Stimulated activated CD8-positive, alpha-beta memory T cell treated with anti-CD3 and anti-CD28 coated beads, Interleukin-4, amount 100 ng/mL, for 4 hours (primary cell): ENCODE measurements at places on chromosomes 5 and 9.

DNA sequence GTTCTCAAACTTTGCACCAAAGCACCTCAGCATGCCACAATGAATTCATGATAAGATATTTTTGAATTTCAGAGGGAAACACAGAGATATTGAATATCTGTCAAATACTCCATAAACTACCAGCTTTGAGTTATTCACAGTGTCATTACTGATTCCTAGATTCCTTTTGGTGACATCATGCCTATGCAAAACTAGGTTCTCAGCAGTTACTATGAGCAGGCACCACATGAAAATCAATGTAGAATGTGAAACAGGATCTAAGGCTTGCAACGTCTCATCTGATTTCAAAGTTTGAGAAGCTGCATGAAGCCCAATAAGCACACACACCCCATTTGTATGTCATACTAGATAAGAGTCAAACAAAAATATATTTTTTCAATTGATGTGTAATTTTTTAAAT lies 426.5 kb downstream of the NR2F1-AS1 start:
- no peak for DNase-seq

DNA sequence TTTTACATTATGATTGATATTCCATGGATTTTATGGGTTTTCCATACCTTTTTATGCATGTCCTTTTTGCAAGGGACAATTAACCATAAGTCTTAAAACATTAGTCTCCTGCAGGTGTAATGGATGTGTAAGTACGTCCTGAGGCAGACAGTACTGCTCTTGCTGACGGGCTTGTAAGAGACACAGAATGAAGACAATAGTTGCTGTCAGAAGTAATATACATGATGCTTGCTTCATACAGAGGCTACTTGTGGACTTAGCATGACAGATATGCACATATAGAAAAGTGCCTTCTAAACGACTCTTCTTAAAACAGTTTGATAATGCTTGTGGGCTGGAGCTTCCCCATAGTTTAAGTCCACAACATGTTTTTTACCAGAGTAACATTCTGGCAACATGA lies 182.7 kb downstream of the SPATA31D1 start:
- DNase-seq = no peak

DNA sequence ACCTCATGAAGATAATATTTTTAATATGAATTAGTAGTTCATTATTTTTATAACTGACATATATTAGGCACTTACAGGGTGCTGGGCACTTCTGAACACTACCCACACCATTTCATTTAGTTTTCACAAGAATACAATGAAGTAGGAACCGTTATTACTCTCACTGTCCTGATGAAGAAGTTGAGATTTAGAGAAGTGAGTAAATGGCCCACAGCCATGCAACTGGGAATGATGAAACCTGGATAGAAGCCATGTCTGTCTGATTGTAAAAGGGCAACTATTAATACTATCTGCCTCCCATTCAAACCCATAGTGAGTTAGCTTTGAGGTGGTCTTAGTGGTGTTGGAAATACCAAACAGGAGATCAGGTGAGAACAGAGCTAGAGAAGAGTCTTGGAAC lies 29.6 kb upstream of the OTULINL start:
- DNase-seq = no peak

- DNase-seq = no peak
Measured at GRCh38 chr5:11385901-11386293, 518.3 kb downstream of the CTNND2 start.

- DNase-seq = no peak
Measured at GRCh38 chr9:123631862-123632261, 275.9 kb downstream of the CRB2 start.

DNA sequence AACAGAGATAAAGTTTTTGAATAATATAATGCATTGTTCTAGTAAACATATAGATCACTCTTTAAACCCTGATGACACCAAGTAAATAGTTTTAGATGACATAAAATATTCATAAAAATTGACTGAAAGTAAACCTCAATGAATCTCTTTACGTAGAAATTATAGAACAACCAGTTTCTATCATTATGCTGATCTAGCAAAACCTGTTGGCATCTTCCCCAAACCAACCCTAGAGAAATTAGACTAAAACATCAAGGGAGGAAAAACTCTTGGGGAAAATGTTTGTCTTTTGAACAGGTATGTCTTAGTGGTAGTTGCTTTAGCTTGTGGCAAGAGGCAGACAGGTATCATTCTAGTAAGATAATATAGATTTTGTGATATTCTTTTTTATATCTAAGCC lies 747.0 kb upstream of the CDH6 start:
- DNase-seq = no peak

- no peak for DNase-seq
Measured at GRCh38 chr9:20592673-20593072, 29.6 kb downstream of the MLLT3 start.

DNA sequence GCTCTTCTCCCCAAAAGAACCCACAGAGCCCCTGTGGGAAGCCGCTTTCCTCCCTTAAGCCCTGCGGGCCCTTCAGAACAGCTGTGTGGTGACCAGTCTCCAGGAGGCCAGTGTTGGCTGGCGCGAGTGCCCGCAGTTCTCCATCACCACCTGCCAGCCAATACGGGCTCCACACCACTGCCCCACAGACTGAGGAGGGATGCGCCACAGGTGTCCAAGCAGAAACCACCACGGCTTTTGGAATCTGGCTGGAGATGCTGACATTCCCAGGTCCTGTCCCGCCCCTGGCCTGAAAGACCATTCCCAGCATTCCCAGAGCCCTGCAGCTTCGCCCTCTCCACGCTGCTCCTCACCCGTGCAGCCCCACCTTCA lies 12.8 kb downstream of the CCNI2 start:
- no peak for DNase-seq

GRCh38 chr5:93278896-93279295 lies 302.1 kb downstream of the NR2F1-AS1 start:
- no peak for DNase-seq

DNA sequence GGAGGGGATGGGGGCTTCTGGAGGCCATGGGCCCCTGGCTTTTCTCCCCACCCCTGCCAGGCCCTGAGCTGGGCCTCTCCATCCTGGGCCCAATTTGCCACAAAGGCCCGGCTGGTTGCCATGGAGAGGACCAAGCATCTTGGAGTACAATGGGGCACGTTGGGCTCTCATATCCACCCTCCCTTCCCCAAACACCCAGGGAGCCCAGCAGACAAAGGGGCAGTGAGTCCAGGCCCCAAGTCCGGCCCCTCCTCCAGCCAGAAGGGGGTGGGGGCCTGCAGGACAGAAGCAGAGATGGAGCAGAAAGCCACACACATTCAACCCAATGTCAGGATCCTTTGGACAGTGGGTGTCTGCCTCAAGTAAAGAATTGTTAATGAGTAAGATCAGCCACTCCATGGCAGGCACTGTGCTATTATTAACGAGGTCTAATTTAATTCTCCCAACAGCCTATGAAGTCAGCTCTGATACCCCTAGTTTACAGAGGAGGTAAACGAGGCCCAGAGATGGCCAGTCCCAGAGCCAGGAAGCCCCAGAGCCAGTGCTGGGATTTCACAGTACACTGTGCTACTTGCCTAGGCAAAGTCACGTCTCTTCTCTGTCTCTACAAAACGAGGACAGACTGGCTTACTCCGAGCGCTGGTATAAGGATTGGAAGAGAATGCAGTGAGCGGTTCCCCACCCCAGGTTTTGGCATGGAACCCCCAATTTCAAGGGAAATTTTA lies 2.3 kb downstream of the CRB2 start:
- no peak for DNase-seq

DNA sequence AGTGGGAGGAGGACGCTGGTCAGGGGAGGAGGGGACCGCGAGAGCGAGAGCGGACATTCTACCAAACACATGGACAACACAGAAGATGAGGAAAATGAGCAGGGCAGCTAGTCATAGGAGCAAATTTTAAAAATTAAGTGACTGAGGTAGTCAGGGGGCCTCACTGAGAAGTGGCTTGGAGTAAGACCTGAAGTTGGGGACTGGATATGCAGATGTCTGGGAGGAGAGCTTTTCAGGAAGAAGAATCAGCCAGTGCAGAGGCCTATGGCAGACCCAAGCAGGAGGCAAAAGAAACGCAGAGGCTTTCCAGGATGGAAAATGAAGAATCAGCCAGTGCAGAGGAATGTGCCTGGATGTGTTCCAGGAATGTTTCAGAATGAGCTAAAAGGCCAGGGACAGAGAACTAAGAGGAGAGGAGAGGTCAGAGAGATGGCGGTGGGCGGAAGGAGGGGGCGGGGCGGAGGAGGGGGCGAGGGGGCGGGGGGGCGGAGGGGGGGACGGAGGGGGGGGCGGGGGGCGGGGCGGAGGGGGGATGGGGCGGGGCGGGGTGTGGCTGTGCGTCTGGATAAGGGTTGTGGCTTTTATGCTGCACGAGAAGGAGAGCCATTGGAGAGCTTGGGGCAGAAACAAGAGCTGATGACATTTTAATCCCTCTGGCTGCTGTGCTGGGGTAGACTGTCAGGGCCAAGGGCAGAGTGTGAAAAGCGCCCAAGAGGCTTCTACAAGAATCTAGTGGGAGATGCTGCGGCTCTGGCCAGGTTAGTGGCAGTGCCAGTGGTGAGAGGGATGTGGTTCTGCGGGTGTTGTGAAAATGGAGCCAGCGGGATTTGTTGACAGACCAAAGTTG lies 129.6 kb downstream of the KCNIP1 start:
- no peak for DNase-seq

DNA sequence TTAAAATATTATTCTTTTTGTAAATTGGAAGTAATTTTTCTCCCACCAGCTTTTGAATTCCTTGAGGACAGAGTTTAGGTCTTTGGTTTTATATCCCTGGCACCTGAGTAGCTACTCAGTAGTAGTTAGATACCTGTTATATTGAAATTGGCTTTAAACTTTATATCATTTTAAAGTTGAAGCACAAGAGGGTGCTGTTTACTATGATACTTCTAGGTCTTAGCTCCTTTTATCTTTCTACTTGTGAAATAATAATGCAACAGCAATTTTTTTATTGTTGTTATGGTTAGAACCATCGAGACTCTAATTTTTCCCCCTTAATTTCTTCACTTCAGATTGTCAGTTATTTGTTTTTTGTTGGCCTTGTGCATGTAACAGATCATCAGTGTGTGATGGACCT lies 46.3 kb downstream of the AP3S1 start:
- DNase-seq = no peak

GRCh38 chr5:74543162-74543995 lies 97.1 kb downstream of the ENC1 start:
- DNase-seq = no peak

DNA sequence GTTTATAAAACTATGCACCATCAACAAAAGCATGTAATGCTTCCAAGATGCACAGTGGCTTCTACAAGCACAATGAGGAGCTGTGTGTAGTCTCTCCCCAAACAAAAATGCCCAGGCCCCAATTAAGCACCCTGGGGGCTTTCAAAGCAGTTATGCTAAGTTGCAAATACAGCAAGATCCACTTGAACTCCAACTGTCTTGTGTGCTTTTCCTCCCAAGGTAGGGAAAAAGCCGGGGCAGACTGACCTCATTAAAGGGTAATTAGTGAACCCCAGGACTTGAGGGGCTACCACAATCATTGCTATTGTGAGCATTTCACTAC lies 13.1 kb downstream of the ZNF608 start:
- no peak for DNase-seq

- DNase-seq = no peak
Measured at GRCh38 chr9:19513671-19514275, 105.0 kb downstream of the ACER2 start.

GRCh38 chr5:158942217-158942616 lies 157.5 kb downstream of the EBF1 start:
- DNase-seq = no peak

DNA sequence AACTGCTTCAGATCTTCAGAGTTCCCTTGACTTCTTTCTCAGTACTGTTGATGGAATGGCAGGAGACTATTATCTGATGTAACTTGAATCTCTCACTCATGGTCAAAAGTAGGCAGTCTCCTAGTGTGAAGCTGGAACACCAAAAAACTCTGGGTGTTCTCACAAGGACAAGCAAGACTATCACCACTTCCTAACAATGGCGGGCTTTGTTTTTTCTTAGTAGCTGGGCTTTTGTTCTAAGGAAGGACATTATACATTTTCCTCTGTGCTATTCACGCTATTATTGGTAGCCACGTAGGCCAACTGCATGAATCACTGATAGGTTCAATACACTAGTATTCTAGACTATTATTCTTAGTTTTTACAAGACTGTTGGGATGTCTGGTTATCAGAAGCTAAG lies 67.7 kb upstream of the ATG10 start:
- DNase-seq = no peak

DNA sequence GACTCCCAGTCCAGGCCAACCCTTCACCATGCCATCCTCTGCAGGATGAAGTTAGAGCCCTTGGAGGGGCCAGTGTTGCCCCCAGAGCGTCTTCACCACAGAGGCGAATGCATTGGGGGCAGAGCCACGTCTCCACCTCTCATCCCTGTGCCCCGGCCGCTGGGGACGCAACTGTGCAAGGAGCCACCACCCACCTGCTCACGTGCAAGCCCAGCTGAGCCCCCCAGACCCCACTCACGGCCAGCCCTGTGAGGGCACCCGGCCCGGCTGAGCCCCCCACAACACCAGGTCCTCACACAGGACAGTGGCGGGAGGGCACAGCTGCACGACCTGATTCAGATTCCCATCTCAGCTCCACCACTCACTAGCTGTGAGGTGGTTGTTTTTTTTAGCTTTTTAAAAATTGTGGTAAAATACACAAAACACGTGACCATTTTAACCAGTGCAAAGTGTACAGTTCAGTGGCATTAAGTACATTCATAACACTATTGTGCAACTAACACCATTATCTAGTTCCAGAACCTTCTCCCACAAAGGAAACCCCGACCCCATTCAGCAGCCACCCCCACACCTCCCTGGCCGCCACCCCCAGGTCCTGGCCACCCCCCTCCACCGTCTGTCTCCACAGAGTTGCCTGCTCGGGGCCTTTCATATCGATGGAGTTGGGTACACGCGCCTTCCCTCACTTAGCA lies 33.5 kb upstream of the UBAC1 start:
- no peak for DNase-seq

DNA sequence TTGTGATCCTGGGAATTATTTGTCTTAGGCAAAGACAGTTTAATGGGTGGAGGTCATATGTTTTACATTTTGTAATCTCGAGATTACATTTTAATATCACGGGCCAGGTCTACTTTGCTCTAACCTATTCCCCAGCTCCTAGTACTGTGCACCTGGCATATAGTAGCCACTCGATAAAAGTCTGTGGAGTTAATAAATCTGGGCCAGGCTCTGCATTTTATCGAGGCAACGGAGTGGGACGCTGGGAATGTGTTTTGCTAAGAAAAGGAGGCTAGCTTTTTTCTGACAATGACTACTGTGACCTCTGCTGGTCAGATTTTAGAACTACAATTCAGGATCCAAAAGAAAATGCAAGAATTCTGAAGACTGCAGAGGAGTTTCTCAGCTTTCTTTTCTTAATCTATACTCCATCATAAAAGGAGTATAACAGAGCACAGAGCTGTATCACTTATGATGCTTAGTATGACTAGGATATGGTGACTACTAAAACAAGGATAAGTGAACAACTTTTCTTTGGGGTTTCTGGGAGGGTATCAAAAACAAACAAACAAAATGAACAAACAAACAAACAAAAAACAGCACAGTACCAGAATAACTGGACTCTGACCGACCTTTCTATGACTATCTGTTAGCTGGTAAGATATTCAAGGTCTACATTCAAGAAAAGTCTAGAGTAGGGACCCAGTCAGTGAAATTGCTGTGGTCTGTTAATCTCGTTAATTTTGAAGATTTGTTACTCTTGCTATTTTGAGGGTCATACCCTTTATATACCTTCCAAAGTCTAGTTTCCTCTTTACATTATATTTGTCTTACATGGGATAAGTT lies 46.1 kb upstream of the CER1 start:
- DNase-seq = no peak
